Stimulated activated naive CD4-positive, alpha-beta T cell (primary cell): ENCODE measurements at places on chromosomes 12 and 14.
A peak's percentile ranks its signal among the peaks of the same experiment; 100 is the strongest.

DNA sequence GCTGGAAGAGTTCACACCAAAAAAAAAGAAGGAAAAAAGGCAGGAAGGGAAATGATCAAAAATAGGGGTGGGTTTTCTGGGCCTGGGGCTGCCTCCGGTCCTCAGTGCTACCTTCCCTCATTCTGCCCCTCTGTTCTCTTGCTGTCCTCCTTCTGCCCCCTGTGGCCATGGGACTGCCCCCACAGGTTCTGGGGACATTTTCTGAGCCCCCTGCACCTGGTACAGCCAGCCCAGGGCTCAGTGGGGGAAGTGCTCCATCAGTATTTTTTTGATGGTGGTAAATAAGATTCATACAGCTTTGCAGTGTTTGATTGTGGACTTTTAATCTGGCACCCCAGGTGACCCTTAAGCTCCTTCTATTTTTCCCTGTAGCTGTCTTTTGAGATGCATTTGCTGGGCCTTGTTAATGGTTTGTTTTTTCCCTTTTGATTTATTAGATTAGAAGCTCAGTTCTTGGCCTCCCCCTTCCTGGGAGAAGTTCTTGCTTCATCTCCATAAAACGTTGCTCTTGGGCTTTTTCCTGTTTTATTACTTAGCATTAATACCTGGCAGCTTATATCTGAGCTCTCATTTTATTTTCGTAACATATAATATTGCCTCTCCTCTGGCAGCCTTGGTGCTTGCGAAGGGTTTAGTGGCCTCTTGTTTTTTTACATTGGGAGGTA, 43.1 kb downstream of the CHST11 start:
- DNase-seq = no peak

- DNase-seq = no peak
Measured at GRCh38 chr14:23450379-23450778, 14.9 kb upstream of the MYH7 start.

DNA sequence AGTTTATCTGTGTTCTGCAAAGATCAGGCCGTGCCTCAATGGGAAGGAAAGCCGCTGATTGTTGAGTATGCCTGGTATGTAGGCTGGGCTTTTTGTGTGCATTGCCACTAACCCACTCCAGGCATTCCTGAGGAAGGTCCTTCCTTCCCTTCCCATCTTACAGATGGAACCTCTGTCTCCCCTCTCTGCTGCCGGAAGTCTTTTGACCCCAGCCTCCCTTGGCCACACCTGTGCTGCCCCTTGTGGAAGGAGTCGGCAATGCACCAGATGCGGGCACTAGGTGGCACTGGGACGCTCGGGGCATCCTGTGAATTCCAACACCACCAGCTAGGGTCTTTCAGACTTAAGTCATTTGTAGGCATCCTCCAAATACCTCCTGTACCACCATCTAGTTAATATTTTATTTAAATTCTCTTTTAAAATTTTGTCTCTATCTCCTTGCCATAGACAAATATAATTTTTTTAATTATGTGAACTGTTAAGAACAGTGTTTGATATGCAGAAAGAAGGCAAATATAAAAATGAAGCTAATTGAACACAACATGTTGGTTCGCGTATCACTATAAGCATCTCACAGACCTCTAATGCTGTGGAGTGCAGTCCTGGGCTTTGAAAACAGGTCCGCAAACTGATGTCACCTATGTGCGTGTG, 99.6 kb downstream of the RIN3 start:
- DNase-seq = peak; percentile 60

- DNase-seq = no peak
Measured at GRCh38 chr14:69554500-69554899, 20.2 kb downstream of the CCDC177 start.

GRCh38 chr12:69000540-69001243, 67.7 kb upstream of the CPM start:
- DNase-seq = no peak

DNA sequence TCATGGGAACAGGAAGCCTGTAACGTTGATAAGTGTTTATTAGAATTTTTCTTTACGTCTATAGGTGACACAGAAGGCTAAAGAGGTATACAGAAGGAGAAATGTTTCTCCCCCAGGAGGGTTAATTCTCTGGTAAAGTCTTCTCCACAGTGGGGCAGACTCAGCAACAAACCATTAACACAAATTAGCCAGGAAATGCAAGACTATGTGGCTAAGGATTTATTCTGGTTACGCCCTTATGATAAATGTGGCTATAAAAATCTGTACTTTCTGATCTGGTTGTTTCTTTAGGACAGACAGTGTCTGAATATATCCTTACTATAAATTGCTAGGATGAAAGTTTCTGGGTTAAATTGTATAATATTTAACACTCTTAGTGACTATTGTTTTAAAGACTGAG, 423.3 kb downstream of the FLRT2 start:
- no peak for DNase-seq

GRCh38 chr14:65237023-65237814, 134.9 kb upstream of the MAX start:
- DNase-seq = no peak

- DNase-seq = no peak
Measured at GRCh38 chr14:69002069-69002468, 23.0 kb upstream of the ACTN1 start.

- DNase-seq = no peak
Measured at GRCh38 chr14:61678975-61679374, 16.3 kb upstream of the HIF1A start.

- DNase-seq = no peak
Measured at GRCh38 chr14:37501877-37502276, 93.2 kb downstream of the FOXA1 start.

GRCh38 chr12:105613887-105614286, 283.4 kb downstream of the C12orf75 start:
- DNase-seq = no peak

GRCh38 chr12:39984670-39985069, 121.2 kb downstream of the SLC2A13 start:
- DNase-seq = no peak

DNA sequence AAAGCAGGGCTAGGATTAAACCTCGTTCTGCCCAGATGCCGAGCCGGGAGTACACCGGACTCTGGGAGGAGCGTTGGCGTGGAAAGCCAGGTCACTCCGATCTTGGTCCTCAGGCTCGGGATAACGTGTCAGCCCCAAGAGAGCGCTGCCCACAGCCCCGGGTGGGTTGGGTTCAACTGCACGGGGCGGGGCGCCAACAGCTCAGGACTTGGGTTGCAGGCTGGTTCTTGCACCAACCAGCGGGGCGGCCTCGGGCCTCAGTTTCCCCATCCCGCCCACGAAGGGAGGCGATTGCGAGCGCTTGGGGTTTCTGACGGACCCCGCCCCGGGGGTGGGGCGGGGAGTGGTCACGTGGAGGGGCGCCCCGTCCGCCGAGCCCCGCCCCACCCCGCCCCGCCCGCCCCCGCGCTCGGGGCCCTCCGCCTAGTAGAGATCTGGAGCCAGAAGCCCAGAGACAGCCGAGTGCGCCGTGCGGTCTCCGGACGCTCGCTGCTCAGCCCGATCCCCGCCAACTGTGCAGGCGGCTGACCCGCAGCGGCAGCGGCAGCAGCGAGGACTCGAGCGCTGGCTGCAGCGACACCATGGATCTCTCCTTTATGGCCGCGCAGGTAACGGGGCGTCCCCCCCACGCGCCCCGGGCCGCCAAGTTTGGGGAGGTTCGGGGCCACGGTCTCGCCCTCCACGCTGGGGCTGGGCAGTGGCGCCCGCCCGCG, at the start of gene C14orf132:
C14orf132 (plus strand) TSS at position 443 of the 713 bp plus-strand sequence; CDS start at position 582, 139 bp downstream.
- peak; percentile 25 for DNase-seq

- no peak for DNase-seq
Measured at GRCh38 chr12:113136990-113137511, 1.5 kb upstream of the RASAL1 start.

- no peak for DNase-seq
Measured at GRCh38 chr14:36229262-36229661, 52.7 kb upstream of the PTCSC3 start.

DNA sequence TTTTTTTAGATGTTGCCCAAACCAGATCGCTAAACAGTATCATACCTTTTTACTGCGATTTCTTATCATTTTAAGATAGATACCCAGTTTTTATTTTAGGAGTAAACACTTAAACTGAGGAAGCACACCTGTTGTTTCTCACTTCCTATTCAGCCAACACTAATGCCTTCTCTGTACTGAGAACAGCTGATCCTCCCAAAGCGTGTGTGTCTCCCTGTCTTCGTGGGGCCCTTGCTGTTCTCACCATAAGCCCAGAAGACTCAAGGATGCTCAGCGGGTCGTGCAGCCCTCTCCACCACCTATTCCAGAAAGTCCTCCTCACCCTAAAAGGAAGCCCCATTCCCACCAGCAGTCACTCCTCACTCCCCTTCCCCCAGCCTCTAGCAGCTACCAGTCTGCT, 14.8 kb downstream of the PPP2R5C start:
- DNase-seq = no peak

DNA sequence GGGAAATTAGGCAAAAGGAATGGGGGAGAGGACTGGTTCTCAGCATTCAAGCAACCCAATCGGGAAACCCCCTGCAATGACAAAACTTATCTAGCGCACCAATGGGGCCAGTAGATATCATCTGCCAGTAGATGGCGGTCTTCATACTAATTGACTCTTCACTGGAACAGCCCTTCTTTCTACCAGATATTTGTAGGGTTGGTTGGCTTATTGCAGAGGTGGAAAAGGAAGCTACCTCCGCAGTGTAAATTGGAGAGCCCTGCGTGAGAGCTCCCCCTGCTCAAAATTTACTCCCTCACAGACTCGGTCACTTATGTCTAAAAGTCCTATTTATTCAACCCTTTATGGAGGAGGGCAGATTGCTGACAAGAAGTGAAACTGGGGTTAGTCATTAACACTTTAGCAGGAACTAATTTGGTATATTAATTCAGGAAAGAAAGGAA, 166.1 kb upstream of the CCND2 start:
- peak; percentile 75 for DNase-seq
